ENCODE measurements at places on chromosomes 13 and 19.

GRCh38 chr13:70816853-70817252, 708.6 kb upstream of the KLHL1 start:
- no peaks in the 10 kb centered on the region for H3K4me1 ChIP-seq
- H3K36me3 ChIP-seq = no peaks in the 10 kb centered on the region
- no peak overlapping the region for H3K4me3 ChIP-seq
- no peaks in the 10 kb centered on the region for H3K27me3 ChIP-seq

GRCh38 chr13:101949681-101950080, 452.2 kb downstream of the FGF14 start:
- no peaks in the 10 kb centered on the region for H3K27me3 ChIP-seq
- no peak overlapping the region for H3K4me3 ChIP-seq
- no peaks in the 10 kb centered on the region for H3K36me3 ChIP-seq
- H3K27ac ChIP-seq = no peak overlapping the region
- DNase-seq = no peak

DNA sequence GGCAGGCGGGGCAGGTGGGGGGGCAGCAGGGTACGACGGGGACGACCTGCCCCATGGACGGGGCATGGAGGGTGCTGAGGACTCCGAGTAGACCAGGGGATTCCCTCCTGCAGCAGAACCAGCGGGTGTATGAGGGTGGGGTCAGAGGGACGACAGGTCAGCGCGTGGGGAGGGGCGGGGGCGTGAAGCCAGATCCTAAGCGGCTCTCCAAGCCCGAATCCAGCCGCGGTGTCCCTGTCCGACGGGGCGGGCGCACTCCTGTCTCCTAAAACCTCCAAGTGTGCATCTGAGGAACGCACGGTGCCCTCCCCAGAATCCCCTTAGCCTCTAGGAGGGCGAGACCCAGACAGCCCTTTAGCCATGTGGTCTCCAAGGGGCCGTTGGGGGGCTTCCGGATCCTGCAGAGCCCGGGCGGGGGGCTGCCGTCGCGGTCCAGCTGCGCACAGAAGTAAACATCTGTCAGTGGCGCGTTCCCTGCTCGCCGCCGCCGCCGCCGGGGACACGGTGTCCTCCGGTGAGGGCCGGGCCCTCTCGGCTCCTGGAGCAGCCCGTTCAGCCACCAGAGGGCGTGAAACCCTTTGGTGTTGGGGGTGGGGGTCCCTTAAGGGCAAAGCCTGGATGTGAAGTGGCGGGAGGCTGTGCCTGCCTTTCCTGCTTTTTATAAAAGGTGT, 730 bp downstream of the NRTN start:
- no peaks in the 10 kb centered on the region for H3K36me3 ChIP-seq
- H3K4me3 ChIP-seq = peak overlapping the region; percentile 28
- peaks cover 7% of the 10 kb centered on the region for H3K27me3 ChIP-seq
- no peak overlapping the region for H3K27ac ChIP-seq
- DNase-seq = peak; percentile 73
- no peaks in the 10 kb centered on the region for H3K4me1 ChIP-seq

- H3K27me3 ChIP-seq = no peaks in the 10 kb centered on the region
- no peak for DNase-seq
- H3K4me3 ChIP-seq = no peak overlapping the region
- no peak overlapping the region for H3K27ac ChIP-seq
Observed at GRCh38 chr19:56748378-56748777, 76.8 kb upstream of the ZNF835 start.

DNA sequence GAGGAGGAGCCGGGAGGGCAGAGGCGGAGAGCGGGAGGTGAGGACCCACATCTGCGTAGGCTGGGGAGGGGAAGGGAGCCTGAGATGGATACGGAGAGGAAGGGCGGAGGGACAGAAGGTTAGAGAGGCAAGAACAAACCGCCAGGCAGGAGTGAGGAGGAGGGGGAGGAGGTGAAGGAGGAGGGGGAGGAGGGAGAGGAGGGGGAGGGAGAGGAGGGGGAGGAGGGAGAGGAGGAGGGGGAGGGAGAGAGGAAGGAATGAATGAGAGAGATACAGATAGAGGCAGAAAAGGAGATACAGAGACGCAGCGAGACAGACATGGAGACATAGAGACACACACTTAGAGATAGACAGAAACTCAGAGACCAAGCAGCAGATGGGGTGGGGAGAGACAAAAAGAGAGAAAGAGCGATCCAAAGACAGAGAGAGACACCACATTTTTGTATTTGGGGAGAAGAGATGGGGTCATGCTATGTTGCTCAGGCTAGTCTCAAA, 782 bp upstream of the CA11 start:
- H3K4me3 ChIP-seq = peak overlapping the region; percentile 66
- H3K36me3 ChIP-seq = no peaks in the 10 kb centered on the region
- no peak for DNase-seq

DNA sequence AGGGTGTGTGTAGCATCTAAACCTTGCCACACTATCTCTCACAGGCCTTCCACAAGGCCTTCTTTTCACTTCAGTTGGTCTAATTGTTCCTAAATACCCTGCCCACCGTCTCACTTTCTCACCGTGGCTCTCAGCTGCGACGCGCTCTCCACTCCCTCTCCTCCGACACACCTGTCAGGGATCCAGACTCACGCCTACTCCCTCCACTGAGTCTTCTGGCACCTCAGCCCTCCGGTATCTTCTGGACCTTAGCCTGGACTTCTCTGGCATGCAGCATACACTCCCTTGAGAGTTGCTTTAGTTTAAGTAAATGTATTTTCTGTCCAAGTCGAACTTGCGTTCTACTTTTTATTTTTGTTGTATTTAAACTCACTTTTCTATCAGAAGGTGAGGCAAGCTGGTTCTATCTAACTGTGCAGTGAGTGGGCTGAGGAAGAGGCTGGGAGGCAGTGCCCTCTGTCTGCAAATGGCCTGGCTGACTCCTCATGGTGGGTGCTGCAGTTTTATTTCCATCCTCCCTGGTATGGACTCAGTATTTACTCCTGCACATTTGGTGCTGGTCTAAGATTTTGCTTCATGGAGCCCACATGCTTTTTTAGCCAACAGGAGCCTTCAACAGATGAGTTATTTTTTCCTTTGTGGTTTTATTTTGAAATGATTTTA, 28.5 kb upstream of the ARGLU1 start:
- H3K36me3 ChIP-seq = no peaks in the 10 kb centered on the region
- H3K27ac ChIP-seq = peak overlapping the region; percentile 55
- no peaks in the 10 kb centered on the region for H3K27me3 ChIP-seq
- no peaks in the 10 kb centered on the region for H3K4me1 ChIP-seq

DNA sequence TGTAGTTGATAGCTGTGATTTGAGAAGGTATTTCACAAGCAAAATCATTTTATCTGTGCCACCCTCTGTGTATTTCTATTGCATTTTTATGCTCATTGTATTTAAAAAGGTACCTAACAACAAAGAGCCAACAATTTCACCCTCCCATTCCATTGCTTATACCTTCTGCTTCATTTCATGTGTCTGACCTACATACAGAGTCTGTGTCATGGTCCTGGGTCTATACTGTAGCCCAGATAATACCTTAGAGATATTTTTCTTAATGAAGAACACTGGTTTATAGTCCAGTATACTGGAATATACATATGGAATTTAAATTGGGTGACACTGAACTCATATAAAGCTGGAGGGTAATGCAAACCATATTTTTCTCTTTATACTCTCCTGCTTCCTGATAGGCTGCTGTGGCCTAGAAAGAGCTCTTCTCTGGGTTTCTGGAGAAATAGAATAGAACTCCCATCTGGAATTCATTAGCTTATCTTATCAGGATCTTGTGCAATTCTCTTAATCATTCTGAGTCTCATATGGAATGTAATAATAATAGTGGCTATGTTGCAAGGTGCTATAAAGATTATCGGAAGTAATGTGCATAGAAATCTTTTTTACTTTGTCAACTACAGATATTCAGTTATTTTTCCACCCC, 31.8 kb upstream of the SPART start:
- H3K27ac ChIP-seq = no peak overlapping the region
- no peak overlapping the region for H3K4me3 ChIP-seq
- no peaks in the 10 kb centered on the region for H3K4me1 ChIP-seq
- H3K36me3 ChIP-seq = no peaks in the 10 kb centered on the region
- no peak for DNase-seq
- no peaks in the 10 kb centered on the region for H3K27me3 ChIP-seq

DNA sequence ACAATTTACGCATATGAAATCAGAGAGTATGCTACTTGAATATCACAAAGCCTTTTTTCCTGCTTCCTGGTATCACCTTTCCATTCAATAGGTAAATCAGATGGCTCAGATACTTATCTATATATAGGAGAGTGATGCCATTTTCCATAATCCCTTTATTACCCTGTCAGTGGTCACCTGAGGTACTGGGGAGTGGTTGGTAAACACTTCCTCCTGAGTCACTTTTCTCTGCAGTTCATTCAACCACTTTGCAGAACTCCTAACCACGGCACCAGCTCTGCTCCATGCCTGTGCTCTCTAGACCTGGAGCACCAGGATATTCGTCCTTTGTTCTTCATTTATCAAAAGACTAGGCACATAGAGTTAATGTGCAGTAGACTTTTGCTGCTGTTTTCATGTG, 748.5 kb upstream of the KLHL1 start:
- no peaks in the 10 kb centered on the region for H3K4me1 ChIP-seq
- no peak overlapping the region for H3K27ac ChIP-seq
- H3K4me3 ChIP-seq = no peak overlapping the region

DNA sequence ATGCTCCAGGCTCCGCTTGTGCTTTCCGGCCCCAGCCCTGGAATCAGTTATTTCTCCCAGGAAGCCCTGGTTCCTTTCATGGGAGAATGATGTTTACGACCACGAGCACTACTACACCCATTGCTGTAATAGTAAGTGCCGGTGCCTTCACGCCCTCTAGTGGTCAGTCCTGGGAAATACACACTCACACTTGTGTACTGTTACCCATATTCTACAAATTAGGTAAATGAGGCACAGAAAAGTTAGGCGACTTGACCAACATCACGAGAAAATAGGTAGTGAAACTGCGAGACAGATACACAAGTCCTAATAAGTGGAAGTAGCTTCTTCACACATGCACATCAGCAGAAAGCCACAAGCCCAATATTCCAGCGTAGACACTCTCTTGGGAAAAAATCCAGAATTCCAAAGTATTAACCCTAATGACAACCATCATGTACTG, 21.7 kb downstream of the CEACAM21 start:
- H3K27me3 ChIP-seq = no peaks in the 10 kb centered on the region
- no peaks in the 10 kb centered on the region for H3K4me1 ChIP-seq
- H3K27ac ChIP-seq = no peak overlapping the region
- DNase-seq = peak; percentile 52
- no peak overlapping the region for H3K4me3 ChIP-seq

GRCh38 chr13:28470296-28470695, 24.6 kb downstream of the FLT1 start:
- H3K4me1 ChIP-seq = peaks cover 54% of the 10 kb centered on the region
- H3K27ac ChIP-seq = no peak overlapping the region
- H3K27me3 ChIP-seq = no peaks in the 10 kb centered on the region
- DNase-seq = no peak

- H3K36me3 ChIP-seq = no peaks in the 10 kb centered on the region
- DNase-seq = no peak
- H3K27ac ChIP-seq = peak overlapping the region; percentile 42
Observed at GRCh38 chr13:67048084-67048820, 181.9 kb downstream of the PCDH9 start.

DNA sequence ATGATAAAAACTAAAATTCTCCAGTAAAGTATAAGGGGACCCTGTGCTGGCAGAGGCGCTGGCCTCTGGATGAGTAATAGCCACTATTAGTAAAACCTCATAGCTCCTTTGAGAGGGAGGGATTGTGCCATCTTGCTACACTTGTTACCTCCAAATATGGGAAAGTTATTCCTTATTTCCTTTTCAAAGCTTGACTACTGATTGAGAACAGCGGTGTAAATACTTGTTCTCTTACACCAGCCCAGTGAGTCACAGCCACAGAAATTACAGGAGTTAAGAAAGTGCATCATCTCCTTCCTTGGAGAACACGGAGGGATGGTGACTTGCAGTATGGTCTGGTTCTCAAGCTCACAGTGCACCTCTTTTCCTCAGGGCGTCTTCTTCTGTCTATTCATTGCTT, 379.0 kb downstream of the EFNB2 start:
- H3K27ac ChIP-seq = no peak overlapping the region
- H3K4me1 ChIP-seq = no peaks in the 10 kb centered on the region
- no peak overlapping the region for H3K4me3 ChIP-seq
- no peaks in the 10 kb centered on the region for H3K36me3 ChIP-seq
- H3K27me3 ChIP-seq = no peaks in the 10 kb centered on the region

DNA sequence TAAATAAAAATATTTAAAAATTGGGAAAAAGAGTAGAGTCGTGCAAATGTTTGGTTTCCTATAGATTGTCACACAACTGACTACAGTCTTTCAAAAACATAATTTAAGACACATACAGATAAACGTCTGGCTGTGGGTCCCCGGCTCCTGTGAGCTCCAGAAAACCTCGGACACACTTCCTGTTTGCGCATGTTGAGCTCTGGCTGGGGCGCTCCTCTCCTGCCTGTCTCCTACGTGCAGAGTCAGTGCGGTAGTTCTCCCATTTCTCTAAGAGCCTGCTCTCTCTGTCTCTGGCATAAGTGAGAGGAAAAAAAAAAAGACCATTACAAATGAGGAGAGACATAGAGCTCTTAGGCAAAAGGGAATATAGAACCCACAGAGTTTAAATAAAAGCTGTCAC, 128.2 kb upstream of the OBI1 start:
- H3K4me3 ChIP-seq = no peak overlapping the region
- no peak overlapping the region for H3K27ac ChIP-seq
- no peaks in the 10 kb centered on the region for H3K4me1 ChIP-seq
- DNase-seq = no peak
- no peaks in the 10 kb centered on the region for H3K36me3 ChIP-seq

DNA sequence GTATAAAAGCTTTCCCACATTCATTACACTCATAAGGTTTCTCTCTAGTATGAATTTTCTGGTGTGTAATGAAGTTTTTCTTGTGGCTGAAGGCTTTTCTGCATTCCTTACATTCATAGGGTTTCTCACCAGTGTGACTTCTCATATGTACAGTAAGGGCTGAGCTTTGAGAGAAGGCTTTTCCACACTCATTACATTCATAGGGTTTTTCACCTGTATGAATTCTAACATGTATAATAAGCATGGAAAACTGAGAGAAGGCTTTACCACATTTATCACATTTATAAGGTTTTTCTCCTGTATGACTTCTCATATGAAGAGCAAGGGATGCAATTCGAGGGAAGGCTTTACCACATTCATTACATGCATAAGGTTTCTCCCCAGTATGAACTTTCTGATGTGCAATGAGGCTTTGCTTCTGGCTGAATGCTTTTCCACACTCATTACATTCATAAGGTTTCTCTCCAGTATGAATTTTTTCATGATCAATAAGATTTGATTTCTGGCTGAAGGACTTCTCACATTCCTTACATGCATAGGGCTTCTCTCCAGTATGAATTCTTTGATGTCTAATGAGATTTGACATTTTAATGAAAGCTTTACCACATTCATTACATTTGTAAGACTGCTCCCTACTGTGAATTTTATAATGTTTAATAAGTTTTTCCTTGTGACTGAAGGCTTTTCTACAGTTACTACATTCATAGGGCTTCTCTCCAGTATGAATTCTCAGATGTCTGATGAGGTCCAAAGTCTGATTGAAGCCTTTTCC, 42.6 kb downstream of the ZNF527 start:
- no peaks in the 10 kb centered on the region for H3K27me3 ChIP-seq
- H3K36me3 ChIP-seq = peaks cover 5% of the 10 kb centered on the region
- no peak overlapping the region for H3K4me3 ChIP-seq
- no peak overlapping the region for H3K27ac ChIP-seq

GRCh38 chr19:36081894-36082293, 27.2 kb downstream of the WDR62 start:
- no peaks in the 10 kb centered on the region for H3K27me3 ChIP-seq
- H3K4me1 ChIP-seq = no peaks in the 10 kb centered on the region
- no peak overlapping the region for H3K4me3 ChIP-seq
- DNase-seq = no peak
